Aorta (tissue), 5 donors: ENCODE measurements at places on chromosomes 13 and 19. TPM values are rescaled to one million over a fixed set of nuclear protein-coding genes. Genes with fewer than 3 reads are reported as not detected.

GRCh38 chr19:30209617-30210600, 162.3 kb upstream of the ZNF536 start:
- no peak for DNase-seq
- no peak overlapping the region for H3K4me3 ChIP-seq
- H3K4me1 ChIP-seq = no peaks in the 10 kb centered on the region
- H3K36me3 ChIP-seq = no peaks in the 10 kb centered on the region

DNA sequence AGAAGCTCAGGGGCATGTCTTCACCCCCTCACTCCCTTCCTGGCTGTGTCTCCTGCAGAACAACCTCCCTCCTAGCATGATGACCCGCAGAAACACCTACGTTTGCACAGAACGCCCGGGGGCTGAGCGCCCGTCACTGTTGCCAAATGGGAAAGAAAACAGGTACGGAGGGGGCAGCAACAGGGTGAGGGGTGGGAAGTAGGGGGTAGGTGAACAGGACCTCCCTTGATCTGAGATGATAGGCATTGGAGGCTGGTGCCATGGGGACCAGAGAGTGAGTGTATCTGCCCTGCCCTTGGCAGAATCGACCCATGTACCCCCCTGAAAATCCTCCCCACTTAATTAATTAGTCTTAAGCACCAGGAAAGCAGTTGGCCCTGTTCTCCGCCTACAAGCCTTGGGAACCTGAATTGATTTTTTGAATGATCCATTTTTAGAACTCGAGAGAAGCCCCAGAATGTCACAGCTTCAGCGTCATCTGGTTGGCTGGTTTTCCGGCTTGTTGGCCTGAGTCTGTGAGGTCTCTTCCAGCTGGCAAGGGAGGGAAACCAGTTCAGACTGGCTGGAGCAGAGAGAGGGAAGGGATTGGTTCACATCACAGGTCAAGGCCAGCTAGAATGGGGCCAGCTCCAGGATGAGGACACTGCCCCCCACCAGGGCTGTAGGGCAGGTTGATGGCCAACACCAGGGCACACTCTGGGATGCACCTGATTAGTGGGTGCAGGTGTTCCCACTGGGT, 28.2 kb downstream of the CKM start:
- no peaks in the 10 kb centered on the region for H3K27me3 ChIP-seq
- H3K4me3 ChIP-seq = no peak overlapping the region
- no peak overlapping the region for H3K27ac ChIP-seq
- H3K4me1 ChIP-seq = no peaks in the 10 kb centered on the region

DNA sequence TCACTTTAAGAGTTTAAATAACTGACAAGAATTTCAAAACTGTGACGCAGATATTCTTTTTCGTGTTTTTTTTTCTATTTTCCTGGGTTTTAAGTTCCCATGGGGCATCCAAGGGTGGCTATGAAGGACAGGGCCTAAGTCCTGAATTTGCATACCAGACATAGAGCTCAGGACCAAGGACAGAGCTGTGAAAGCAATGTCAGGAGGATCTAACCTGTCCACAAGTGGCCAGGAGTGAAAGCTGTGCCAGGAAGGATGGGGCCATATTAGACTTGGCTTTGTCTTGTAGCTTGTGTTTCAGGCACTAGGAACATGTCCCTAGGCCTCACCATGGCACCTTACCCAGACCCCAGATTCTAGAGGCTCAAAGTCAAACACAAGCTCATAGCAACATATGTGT, 289.4 kb upstream of the MIR17HG start:
- H3K36me3 ChIP-seq = no peaks in the 10 kb centered on the region
- H3K27ac ChIP-seq = no peak overlapping the region
- H3K27me3 ChIP-seq = no peaks in the 10 kb centered on the region
- H3K4me1 ChIP-seq = no peaks in the 10 kb centered on the region
- H3K4me3 ChIP-seq = no peak overlapping the region
- no peak for DNase-seq

Gene SHISA7
- not detected for total RNA-seq

- H3K27ac ChIP-seq = no peak overlapping the region
- no peak overlapping the region for H3K4me3 ChIP-seq
Observed at GRCh38 chr13:20891768-20892167, 10.8 kb downstream of the XPO4 start.

Gene NLRP13
- not detected for total RNA-seq

Gene CXCL17
- not detected for total RNA-seq

Gene NCAN
- not detected for total RNA-seq

GRCh38 chr19:45069056-45069455, 7.2 kb downstream of the ZNF296 start:
- H3K4me3 ChIP-seq = no peak overlapping the region
- H3K4me1 ChIP-seq = no peaks in the 10 kb centered on the region
- no peak overlapping the region for H3K27ac ChIP-seq
- H3K27me3 ChIP-seq = no peaks in the 10 kb centered on the region
- DNase-seq = no peak
- H3K36me3 ChIP-seq = peaks cover 13% of the 10 kb centered on the region

Gene PRPF31
- 41.5 TPM for total RNA-seq

- no peak overlapping the region for H3K4me3 ChIP-seq
- no peak for DNase-seq
- H3K27ac ChIP-seq = no peak overlapping the region
- no peaks in the 10 kb centered on the region for H3K27me3 ChIP-seq
- no peaks in the 10 kb centered on the region for H3K4me1 ChIP-seq
Observed at GRCh38 chr13:91523116-91523515, 124.7 kb downstream of the GPC5 start.

GRCh38 chr13:102707467-102707866, 12.6 kb upstream of the METTL21C start:
- no peaks in the 10 kb centered on the region for H3K36me3 ChIP-seq
- DNase-seq = no peak
- no peak overlapping the region for H3K4me3 ChIP-seq
- no peak overlapping the region for H3K27ac ChIP-seq
- no peaks in the 10 kb centered on the region for H3K27me3 ChIP-seq

DNA sequence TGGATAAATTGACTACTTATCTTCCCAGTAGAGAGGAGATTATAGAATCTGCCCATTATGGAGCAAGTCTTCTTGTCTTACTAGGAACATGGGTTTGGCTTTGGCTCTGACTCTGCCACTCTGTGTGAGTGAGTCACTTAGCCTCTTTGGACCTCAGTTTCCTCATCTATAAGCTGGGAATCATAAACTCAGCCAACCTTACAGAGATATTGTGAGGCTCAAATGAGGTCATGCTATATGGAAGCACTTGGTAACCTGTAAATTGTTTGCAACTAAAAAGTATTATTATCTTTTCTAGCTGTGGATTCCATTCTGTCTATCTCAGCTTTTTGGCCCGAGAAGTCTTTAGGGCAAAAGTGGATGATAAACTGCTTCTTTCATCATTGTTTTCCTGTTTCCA, 186.8 kb upstream of the TSC22D1 start:
- H3K27ac ChIP-seq = no peak overlapping the region
- no peak overlapping the region for H3K4me3 ChIP-seq
- H3K27me3 ChIP-seq = no peaks in the 10 kb centered on the region
- DNase-seq = no peak
- no peaks in the 10 kb centered on the region for H3K36me3 ChIP-seq

DNA sequence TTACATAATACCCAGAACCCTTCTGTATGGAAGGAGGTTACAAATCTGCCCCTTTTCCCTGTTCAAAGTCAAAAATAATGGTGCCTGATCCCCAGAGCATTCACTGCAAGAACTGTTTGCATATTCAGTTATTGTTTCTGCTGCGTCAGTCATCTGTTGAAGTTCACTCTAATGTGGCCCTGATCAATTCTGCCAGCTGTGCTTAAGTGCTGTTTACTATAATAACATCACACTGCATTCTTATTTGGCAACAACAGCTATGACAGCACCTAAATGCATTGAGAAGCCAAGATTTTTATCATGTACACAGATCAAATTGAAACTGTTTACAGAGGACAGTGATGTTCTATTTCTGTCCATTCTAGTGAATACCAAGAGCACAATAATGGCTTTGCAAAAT, 115.9 kb downstream of the DACH1 start:
- no peak for DNase-seq
- no peak overlapping the region for H3K4me3 ChIP-seq
- H3K36me3 ChIP-seq = no peaks in the 10 kb centered on the region
- no peaks in the 10 kb centered on the region for H3K4me1 ChIP-seq

Gene RPS16
- total RNA-seq = 1,268 TPM

Gene GPR183
- 25.3 TPM for total RNA-seq

Gene C19orf81
- not detected for total RNA-seq

Gene ZNF844
- 14.3 TPM for total RNA-seq

GRCh38 chr13:48682436-48682835, 28.7 kb downstream of the CYSLTR2 start:
- no peak overlapping the region for H3K27ac ChIP-seq
- H3K27me3 ChIP-seq = no peaks in the 10 kb centered on the region
- no peak overlapping the region for H3K4me3 ChIP-seq
- H3K36me3 ChIP-seq = no peaks in the 10 kb centered on the region
- no peaks in the 10 kb centered on the region for H3K4me1 ChIP-seq

DNA sequence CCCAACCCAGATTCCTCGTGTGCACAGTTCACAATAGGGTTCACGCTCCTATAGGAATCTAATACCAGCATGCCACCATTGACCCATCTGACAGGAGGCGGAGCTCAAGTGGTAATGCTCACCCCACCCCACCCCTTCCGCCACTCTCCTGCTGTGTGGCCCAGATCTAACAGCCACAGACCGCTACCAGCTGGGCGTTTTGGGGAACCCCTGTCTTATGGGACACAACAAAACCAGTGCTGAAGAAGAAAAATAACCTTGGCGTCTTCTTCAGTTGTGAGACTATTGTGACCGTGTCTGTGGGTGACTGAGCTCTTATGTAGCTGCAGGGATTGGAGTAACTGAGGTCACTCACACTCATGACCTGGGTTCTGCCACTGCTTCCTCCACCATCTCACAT, 5.2 kb upstream of the OR10H1 start:
- no peak for DNase-seq
- no peak overlapping the region for H3K27ac ChIP-seq
- H3K27me3 ChIP-seq = peaks cover 3% of the 10 kb centered on the region
- H3K4me3 ChIP-seq = no peak overlapping the region
- H3K36me3 ChIP-seq = no peaks in the 10 kb centered on the region
- H3K4me1 ChIP-seq = no peaks in the 10 kb centered on the region

- no peaks in the 10 kb centered on the region for H3K27me3 ChIP-seq
- H3K36me3 ChIP-seq = no peaks in the 10 kb centered on the region
- no peaks in the 10 kb centered on the region for H3K4me1 ChIP-seq
- no peak overlapping the region for H3K4me3 ChIP-seq
- peak overlapping the region; percentile 98 for H3K27ac ChIP-seq
Observed at GRCh38 chr19:1214862-1215731, 9.5 kb downstream of the STK11 start.

DNA sequence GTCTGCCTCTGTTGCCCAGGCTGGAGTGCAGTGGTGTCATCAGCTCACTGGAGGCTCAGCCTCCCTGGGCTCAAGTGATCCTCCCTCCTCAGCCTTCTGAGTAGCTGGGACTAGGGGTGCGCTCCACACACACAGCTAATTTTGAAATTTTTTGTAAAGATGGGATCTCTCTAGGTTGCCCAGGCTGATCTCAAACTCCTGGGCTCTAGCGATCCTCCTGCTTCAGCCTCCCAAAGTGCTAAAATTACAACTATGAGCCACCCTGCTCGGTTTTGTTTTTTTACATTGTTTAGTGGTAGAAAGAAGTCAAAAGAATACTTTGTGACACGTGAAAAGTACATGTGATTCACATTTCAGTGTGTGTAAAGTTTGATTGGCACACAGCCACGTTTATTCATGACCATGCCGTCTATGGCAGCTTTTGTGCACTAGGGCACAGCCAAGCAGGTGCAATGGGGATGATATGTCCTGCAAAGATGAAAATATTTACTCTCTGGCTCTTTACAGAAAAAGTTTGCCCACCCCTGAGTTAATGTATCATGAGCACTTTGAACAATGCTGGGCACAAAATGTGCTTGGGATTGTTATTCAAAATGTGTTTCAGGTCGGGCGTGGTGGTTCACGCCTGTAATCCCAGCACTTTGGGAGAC, 16.2 kb upstream of the NFIC start:
- no peak overlapping the region for H3K27ac ChIP-seq
- DNase-seq = no peak
- H3K4me3 ChIP-seq = no peak overlapping the region
- no peaks in the 10 kb centered on the region for H3K4me1 ChIP-seq

- H3K27ac ChIP-seq = no peak overlapping the region
- DNase-seq = no peak
- no peak overlapping the region for H3K4me3 ChIP-seq
- H3K27me3 ChIP-seq = no peaks in the 10 kb centered on the region
- no peaks in the 10 kb centered on the region for H3K4me1 ChIP-seq
- no peaks in the 10 kb centered on the region for H3K36me3 ChIP-seq
Observed at GRCh38 chr19:51024924-51025323, 1.5 kb downstream of the KLK11 start.

Gene KLK5
- total RNA-seq = not detected

DNA sequence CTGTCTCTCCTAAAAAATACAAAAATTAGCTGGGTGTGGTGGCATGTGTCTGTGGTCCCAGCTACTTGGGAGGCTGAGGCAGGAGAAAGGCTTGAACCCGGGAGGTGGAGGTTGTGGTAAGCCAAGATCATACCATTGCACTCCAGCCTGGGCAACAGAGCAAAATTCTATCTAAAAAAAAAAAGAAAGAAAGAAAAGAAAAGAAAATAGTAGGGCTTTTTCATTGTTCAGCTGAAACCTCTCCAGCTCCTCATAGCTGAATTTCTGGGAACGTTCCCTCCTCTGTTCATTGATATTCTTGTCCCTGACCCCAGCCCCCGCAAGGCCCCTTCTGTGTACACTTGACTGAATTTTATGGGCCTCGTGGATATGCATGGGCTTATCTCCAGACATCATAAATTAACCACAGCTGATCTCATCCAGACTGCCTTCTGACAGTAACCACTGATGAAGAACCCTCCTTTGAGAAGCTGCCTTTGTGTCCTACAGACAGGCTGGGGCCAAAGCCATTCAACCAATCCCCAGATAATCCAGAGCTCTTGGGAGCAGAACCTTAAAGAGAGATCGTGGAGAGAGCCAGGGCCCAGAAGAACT, at the start of gene ELSPBP1:
ELSPBP1 (plus strand) TSS at position 424 of the 594 bp plus-strand sequence. CDS start 14,036 bp downstream, outside the sequence.
- H3K4me3 ChIP-seq = no peak within 1 kb of the TSS
- no peak for DNase-seq
- H3K27ac ChIP-seq = no peak within 1 kb of the TSS
- H3K4me1 ChIP-seq = no peaks in the 10 kb centered on the region
- H3K27me3 ChIP-seq = no peaks in the 10 kb centered on the region
